CD4-positive, alpha-beta T cell treated with Interleukin-4 for 4 hours (primary cell): ENCODE measurements at places on chromosomes 7 and 10.

DNA sequence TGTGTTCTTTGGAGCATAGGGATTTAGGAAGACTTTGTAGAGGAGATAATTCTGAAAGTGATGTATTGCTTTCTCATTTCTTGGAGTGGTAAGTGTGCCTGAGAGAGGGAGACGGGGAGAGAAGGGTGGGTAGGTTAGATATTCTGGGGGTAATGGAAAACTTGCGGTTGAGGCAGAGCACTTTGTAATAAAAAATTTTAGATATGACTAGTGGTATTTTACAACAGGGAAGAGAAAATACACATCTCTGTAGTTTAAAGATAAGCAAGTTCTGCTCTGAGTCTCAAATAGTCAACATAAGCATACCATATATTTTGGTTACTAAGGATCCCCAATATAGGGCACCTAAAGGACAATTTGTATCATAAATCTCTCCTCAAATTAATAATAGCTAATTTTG is 6.6 kb downstream of the VPS50 start:
- no peak for DNase-seq

- DNase-seq = no peak
Observed at GRCh38 chr10:122164815-122165483, 106.1 kb upstream of the BTBD16 start.

GRCh38 chr10:62239994-62240393 is 28.6 kb downstream of the RTKN2 start:
- peak; percentile 35 for DNase-seq

DNA sequence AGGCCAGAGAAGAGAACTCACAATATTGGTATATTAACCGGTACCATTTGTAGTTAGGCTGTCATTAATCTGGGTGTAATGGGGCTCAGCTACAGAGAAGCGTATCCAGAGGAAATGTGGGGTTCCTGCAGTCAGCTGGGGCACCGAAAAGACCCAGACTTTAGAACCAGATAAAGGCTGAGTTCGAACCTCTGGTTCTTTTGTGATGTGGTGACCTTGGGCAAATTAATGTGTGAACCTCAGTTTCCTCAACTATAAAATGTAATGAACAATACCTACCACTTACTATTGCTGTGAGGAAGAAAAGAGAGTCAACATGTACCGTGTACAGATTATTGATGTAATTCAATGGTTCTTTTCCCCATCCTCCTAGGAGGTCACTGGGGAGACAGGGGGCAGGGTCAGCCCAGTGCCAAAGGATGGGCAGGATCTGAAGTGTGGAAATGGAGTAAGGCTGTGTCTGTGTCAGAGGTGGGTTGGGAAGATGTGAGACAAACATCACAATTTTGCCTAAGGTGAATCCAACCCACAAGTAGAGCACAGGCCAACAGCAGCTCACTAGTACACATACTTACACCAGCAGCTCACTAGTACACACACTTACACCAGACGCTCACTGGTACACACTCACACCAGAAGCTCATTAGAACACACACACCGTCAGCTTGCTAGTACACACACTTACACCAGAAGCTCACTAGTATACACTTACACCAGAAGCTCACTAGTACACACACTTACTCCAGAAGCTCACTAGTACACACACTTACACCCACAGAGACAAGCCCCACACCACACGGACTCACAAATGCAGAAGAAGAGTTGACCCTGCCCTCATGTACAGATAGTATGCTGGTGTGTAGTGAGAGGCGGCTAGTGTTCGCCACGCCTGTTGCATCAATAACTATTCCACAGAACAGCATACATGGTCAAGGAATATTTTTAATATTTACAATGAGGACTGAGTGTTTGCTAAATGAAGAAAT is 28.0 kb downstream of the PRSS2 start:
- peak; percentile 74 for DNase-seq

DNA sequence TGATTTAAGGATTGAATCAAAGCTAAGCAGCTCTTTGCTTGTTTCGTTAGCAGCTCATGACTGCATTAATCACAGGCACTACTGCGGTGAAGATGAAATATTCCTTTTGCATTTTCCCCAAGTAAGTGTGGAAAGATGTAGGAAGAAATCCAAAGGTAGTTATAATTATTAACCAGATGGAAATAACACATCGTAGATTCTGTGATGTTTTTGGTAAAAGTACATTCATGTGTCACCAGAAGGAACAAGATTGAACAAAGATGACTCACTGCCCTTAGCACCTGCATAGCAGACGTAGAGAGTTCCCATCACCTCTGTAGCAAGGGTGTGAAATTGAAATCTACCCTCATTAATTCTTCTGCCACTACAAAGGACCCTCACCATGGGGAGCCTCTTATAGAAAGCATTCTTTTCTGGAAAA is 37.1 kb downstream of the SMURF1 start:
- no peak for DNase-seq

GRCh38 chr7:148442933-148443332 is 147.6 kb upstream of the C7orf33 start:
- no peak for DNase-seq

- DNase-seq = no peak
Observed at GRCh38 chr10:16949816-16950215, 132.6 kb upstream of the RSU1 start.

- DNase-seq = no peak
Observed at GRCh38 chr7:123314886-123315285, 115.1 kb upstream of the SLC13A1 start.
